ENCODE measurements at places on chromosomes 3 and 15.

GRCh38 chr15:31004220-31004733, 12.8 kb upstream of the MTMR10 start:
- peak; percentile 79 for DNase-seq

- DNase-seq, result no peak
These were observed 33.1 kb downstream of the TP63 start for GRCh38 chr3:189664311-189664710.

GRCh38 chr3:111767756-111768445, 91.2 kb upstream of the PHLDB2 start:
- no peak for DNase-seq

DNA sequence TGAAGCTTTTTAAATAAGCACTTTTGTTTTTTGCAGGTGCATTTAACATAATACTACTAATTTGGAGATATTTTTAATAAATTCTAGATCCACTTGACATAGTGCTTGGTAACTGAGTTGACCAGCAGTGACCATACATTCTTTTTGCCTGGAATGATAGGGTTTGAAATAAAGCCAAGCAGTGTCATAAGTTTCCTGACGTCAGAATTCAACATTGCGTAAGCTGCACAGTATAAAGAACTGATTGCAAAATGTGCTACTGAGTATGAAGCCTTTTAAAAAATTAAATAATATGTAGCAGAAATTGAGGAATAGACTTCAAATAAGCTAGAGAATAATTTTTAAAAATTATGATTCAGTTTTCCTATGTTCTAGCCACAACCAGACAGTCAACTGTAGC, 454.6 kb upstream of the ARPP21 start:
- no peak for DNase-seq

DNA sequence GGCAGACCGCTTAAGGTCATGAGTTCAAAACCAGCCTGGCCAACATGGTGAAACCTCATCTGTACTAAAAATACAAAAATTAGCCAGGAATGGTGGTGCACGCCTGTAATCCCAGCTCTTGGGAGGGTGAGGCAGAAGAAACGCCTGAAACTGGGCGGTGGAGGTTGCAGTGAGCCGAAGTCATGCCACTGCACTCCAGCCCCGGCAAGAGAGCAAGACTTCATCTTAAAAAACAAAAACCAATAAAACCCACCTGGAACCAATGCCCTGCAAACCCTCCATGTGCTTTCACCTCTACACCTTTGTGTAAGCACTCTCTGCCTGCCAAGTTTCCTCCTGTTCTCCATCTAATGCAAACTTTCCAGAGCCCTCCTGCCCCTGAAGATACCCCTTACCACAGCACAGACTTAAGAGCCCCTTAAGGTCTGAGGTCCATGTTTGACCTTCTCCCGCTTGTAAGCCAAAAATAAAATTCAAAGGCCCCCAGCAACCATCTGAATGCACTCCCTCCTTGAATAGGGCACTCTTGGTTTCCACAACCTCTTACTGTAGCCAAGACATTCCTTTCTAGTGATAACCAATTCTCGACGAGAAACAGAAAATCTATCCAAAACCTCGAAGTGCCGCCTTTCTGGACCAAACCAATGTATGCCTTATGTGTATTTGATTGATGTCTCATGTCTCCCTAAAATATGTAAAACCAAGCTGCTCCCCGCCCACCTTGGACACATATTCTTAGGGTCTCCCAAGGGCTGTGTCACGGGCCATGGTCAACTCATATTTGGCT, 3.0 kb downstream of the RPL32 start:
- no peak for DNase-seq

- no peak for DNase-seq
These were observed 18.1 kb downstream of the MAP6D1 start for GRCh38 chr3:183807209-183807728.

DNA sequence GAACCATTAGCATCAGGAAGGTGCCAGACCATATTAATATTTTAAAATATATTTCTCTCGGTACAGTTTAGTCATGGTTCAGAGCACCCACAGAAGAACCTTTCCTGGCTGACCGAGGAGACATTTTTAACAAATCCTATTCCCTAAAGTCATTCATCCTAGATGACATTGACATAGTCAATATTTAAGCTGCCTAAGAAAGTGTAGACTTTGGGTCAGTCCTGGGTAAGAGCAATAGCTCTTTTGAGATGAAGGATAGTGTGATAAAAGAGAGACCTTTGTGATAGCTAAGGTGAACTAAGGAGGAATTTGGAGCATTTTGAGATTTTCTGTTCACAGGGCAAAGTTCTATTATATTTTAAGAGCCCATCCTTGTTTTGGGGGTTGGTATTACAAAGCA, 47.5 kb downstream of the ZNF609 start:
- no peak for DNase-seq

DNA sequence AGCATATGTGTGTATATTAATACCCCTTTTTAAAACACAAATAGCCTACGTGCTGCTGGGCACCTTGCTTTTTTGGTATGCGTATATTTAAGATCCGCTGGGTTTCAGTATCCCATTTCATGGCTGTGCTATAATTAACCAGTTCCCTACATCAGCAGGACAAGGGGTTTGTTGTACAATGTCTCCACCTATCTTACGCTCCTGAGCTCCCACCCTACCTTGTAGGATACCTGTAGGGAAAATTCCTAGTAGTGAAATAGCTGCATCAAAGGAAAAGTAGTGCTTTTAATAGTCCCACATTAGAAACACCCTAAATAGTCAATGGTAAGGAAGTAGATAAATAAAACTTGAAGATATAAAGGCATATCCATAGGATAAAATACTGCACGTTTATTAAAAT, 1.4 kb downstream of the MAP6D1 start:
- no peak for DNase-seq

GRCh38 chr3:177931346-177931745, 604.9 kb upstream of the KCNMB2 start:
- no peak for DNase-seq

DNA sequence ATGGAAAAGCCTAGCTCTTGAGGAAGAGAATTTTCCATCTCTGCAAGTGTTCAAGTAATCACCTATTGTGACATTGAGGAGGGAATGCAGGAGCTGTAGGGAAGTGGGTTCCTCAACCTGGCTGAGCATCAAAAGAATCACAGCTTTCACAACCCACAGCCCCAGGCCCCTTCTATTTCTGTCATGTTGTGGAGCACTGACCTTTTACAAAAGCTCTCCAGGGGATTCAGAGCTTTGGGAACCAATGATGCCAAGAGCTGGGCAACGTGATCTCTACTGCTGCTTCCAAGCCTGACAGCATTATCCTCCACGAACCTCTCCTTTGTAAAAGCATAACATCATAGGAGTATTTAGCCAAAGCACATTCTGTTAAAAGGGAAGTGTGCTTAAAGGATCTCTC, 231.1 kb downstream of the ADAMTS9 start:
- no peak for DNase-seq

DNA sequence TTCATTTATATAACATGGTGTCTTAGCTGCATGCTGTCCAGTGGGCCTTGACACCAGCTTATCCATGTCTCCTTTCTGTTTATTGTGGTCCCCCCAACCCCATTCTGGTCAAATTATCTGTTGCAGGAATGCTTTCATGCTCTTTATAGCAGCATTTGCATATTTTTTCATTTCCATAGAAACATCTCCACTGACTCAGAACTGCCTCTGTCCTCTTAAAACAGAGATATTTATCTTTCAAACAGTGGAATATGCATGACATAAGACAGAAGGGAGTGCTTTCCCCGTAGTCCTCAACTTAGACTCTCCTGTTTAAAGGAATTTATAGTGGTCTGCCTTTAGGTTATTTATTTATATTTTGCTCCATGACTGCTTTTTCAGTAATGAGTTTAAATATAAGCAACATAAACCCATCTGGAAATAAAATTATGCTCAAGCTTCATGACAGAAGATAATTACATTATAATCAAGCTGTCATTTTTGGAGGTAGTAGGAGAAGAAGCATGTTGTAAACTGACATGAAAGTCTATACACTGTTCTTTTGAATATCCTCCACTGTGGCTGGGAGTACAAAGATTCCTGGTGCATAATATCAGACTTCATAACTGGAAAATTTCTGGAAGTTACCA, 179.5 kb upstream of the CD96 start:
- no peak for DNase-seq

GRCh38 chr15:90571063-90571541, 41.4 kb downstream of the CRTC3 start:
- DNase-seq, result no peak

GRCh38 chr3:173823911-173824460, 426.4 kb downstream of the NLGN1 start:
- DNase-seq, result no peak

GRCh38 chr3:52090131-52090932, 34.0 kb upstream of the DUSP7 start:
- DNase-seq, result no peak

- no peak for DNase-seq
These were observed 898 bp downstream of the SMAD3 start for GRCh38 chr15:67066041-67066958.

DNA sequence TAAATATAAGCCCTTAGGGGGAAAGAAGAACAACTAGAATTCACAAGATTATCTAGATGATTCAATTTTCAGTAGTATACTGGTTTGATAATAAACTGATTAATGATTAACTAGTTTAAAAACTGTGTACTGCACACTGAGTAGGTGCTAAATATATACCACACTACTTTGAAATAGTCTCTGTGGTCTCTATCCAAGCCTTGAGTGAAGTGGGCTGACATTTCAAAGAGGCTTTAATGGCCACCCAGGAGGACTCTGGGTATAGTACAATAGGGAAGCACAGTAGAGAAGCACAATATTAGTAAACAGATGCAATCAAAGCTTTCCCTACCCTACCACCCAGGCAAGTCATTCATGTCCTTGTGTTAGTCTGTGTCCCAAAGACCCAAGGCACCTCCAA, 46.7 kb downstream of the FILIP1L start:
- no peak for DNase-seq

DNA sequence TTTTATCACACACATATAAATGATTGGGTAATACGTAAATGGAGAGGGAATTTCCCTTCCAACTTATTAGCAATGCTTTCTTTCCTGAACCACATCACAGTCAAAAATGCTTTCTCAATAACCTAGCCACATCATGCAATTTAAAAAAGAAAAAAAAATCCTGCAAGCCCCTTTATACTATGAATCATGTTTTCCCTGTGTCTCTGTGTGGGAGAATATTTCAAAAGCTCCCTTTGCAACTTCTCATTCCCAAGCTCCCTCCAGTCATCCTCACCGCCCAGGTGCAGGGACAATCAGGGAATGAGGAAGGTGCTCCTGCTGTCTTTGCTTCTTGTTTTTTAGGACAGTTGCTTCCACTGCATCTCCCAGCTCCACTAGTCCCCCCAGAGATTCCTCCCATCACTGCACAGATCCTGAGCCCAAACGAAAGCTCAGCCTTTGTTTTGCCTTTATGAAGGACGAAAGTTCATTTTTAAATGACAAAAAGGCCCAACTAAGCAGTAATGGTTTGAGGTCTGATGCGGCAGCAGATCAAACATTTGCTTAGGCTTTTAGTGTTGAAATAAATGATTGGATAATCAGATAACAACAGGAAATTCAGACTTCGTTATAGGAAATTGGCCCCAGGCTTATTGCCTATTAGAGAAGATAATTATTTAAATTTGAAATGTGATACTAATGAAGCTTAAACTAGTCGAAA, 47.8 kb upstream of the ADGRG7 start:
- no peak for DNase-seq

DNA sequence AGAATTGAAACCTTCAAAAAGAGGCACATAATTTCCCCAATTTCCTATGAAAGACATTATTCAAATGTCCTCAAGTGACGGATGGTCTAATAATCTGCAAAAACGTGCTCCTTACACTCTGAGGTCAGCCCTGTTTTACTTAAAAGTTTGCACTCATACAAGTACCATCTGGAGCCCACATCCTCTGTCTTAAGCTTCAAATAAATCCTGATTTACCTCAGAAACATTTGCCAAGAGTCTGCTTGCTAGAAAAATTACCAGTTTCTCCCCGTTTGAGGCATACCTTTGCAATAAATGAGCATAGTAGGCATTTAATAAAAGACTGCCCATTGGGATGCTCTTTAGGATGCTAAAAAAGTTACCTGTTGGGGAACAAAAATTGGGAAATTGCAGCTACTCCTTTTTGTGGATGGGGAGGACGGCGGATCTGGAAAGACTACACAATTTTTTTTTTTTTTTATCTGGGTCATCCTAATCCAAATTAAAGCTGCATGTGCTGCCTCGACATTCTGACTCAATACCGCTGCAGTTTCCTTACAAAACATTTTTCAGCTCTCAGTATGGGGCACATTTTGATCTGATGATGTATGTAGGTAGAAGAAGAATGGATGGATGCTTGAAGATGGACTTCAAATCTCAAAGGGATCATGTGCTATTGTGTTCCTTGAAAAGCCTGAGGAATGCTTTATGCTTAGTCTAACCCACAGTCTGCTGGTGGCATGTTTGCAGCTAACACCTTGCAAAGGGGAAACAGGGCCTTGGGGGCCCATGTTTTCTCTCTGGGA, 233.7 kb upstream of the ADAMTS9 start:
- no peak for DNase-seq

DNA sequence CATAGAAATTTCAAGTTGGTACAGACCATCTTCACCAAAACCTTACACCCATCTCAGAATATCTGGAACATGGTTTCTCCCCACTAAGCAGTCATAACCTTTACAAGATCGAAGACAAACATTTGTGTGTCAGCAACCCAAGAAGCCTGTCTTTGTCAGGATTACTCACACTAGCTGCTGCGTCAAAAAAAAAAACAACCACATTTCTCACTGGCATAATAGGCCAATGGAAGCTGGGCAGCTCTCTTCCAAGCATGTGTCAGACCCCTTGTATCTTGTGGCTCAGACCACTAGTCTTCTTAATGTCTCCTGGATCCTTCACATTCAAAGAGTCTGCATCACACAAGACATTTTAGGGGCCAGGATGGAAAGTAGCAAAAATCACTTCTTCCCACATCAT, 266.9 kb upstream of the IGF1R start:
- no peak for DNase-seq

GRCh38 chr3:173025941-173026340, 115.1 kb downstream of the SPATA16 start:
- DNase-seq, result no peak

DNA sequence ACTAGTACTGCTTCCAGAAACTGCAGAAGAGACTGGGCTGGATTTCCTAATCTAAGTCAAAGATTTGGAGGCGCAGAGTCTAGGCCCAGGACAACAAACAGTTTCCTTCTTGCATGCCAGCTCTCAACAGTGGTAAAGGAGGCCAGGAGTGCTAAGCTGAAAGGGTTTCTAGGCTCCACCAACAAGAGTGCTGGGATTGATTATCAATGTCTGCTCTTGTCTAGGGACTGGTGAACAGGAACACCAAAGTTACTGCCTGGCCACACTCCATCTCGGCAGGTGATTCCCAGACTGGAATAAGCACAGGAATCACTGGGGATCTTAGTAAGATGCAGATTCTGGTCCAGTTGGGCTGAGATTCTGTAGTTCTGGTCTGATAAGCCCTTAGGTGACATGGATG, 22.8 kb upstream of the FGD5 start:
- no peak for DNase-seq

DNA sequence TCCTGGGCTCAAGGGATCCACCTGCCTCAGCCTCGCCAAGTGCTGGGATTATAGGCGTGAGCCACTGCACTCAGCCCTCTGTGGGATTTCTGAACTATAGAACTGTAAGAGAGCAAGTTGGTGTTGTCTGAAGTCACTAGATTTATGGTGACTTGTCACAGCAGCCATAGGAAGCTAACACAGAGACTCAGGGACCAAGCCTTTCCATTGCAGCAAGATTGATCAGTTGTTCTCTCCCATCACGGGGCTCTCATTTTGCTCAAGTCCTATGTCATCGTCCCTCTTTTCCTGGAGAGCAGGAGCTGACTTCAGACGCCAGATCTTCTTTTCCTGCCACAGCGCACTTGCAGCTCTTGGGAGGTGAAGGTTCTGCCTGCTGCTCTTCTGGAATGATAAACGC, 61.0 kb downstream of the APBA2 start:
- DNase-seq, result no peak

- DNase-seq, result no peak
These were observed 30.4 kb upstream of the KLF13 start for GRCh38 chr15:31296219-31296645.
